Pulmonary artery endothelial cell (primary cell): ENCODE measurements at places on chromosomes 5 and 9.

GRCh38 chr5:12073426-12073825, 169.2 kb upstream of the CTNND2 start:
- no peak for DNase-seq

DNA sequence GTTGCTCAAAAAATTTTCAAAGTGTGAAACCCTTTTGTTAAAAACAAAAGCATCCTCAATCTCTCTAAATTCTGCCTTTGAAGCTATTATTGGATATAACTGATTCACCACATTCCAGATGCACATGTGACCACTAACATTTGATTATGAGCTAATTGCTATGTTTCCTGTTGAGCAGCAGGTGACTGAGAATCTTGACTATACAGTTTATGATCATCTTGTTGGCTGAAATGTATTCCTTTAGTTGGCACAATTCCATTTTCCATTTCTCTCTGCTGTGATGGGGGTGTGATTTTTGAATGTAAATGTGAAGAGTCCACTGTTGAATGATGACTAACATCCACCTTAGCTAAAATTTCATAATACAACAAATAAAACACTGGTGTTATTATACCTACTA, 10.7 kb downstream of the LYSMD3 start:
- no peak for DNase-seq

GRCh38 chr5:133962131-133962530, 6.3 kb downstream of the C5orf15 start:
- no peak for DNase-seq

DNA sequence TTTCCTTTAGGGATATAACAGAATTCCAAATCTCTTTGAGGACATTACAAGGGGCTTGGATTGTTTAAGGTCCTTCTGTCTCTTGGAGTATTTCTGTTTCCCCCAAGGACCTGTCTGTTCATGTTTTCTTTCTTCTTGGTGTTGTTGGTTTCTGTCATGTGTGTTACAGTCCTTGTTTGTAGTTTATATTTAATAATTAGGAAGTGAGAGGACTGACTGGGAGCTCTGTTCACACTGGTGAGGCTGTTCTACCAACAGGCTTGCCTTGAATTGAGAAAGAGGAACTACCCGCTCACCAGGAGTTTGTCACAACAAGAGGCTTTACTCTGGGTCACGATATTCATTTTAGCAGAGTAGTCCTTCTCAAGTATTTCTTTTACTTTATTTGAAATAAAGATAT, 119.2 kb upstream of the SV2C start:
- no peak for DNase-seq

- peak; percentile 54 for DNase-seq
Observed at GRCh38 chr9:36154331-36154952, 14.7 kb upstream of the CCIN start.
